ENCODE measurements at places on chromosomes 2 and 18. TPM values are rescaled to one million over a fixed set of nuclear protein-coding genes. Genes with fewer than 3 reads are reported as not detected.

CTAGE1 gene
- total RNA-seq: not detected

GRCh38 chr2:28447086-28447485 is 48.8 kb upstream of the PLB1 start:
- H3K4me3 ChIP-seq: no peak overlapping the region
- H3K36me3 ChIP-seq: no peaks in the 10 kb centered on the region
- no peaks in the 10 kb centered on the region for H3K27me3 ChIP-seq
- peaks cover 63% of the 10 kb centered on the region for H3K4me1 ChIP-seq
- no peak for DNase-seq
- H3K27ac ChIP-seq: peak overlapping the region; percentile 80

DNA sequence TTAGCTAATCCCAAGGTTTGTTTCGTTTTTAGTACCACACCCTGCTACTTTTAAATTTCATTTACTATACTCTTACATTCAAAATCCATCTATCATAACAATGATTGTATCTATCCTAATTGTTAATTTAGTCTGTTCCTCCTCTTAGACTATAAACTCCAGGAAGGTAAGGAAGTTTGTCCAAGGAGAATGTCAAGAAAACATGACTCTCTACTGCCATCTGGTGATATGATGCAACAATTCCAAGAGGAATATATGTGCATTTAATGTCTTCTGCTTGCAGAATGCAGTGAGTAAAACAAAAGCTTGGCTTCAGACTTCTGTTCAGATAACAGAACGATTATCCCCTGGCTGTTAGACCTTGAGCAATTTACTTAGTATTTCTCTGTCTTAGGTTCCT is 1267.1 kb downstream of the LRP1B start:
- DNase-seq: peak; percentile 76

DNA sequence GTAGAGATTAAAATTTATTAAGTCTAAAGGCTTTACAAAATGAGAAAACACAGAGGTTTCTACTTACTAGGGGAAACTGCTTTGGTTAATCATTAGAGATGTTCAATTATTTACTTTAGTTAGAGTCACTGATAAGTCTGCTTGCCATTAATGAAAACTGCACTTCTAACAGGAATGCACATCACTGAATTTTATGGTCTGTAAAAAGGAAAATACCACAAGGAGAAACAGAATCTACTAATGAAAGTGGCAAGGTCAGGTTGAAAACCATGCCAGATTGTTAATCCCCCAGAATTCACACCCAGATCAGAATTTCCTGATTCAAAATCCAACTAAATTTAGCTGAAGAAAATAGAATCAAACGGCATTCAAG is 90.5 kb upstream of the GRB14 start:
- no peaks in the 10 kb centered on the region for H3K27me3 ChIP-seq
- peaks cover 21% of the 10 kb centered on the region for H3K4me1 ChIP-seq
- no peak overlapping the region for H3K27ac ChIP-seq
- no peak overlapping the region for H3K4me3 ChIP-seq
- H3K36me3 ChIP-seq: no peaks in the 10 kb centered on the region

CLEC4F gene
- not detected for total RNA-seq

GRCh38 chr2:173982918-173983317 is 17.7 kb upstream of the SP3 start:
- H3K4me3 ChIP-seq: no peak overlapping the region
- DNase-seq: no peak
- H3K36me3 ChIP-seq: no peaks in the 10 kb centered on the region
- H3K27ac ChIP-seq: no peak overlapping the region
- peaks cover 16% of the 10 kb centered on the region for H3K4me1 ChIP-seq

- peaks cover 4% of the 10 kb centered on the region for H3K4me1 ChIP-seq
- no peaks in the 10 kb centered on the region for H3K36me3 ChIP-seq
- no peak overlapping the region for H3K4me3 ChIP-seq
- peaks cover 18% of the 10 kb centered on the region for H3K27me3 ChIP-seq
- DNase-seq: no peak
These were observed 10.3 kb downstream of the SCN1A start for GRCh38 chr2:166117491-166117890.

UGT1A5 gene
- not detected for total RNA-seq

DNA sequence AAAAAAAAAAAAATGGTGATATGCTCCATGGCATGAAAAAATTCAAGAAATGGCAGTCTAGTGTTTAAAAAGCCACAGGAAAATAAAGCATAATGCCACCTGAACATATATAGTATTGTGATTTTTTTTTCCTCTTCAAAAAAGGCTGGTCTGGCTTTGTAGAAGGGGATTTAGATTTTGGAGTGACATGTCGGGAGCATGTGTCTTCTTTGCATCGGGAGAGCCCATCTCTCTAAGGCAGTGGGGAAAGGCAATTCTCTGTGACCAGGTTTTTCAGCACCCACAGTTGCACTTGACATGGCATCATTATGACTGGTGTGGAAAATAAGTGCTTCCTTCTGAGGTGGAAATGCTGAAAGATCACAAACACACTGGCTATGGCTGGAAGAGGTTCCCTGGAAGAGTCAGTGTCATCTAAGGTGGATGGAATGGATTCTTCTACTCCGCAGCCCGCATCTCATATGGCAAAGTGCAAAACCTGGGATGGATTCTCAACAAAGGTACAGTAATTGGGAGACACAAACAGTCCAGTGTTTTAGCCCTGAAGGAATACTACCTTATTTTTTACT is 172.5 kb downstream of the AGAP1 start:
- peak; percentile 80 for DNase-seq
- no peaks in the 10 kb centered on the region for H3K27me3 ChIP-seq
- H3K36me3 ChIP-seq: no peaks in the 10 kb centered on the region
- peak overlapping the region; percentile 42 for H3K27ac ChIP-seq

DNA sequence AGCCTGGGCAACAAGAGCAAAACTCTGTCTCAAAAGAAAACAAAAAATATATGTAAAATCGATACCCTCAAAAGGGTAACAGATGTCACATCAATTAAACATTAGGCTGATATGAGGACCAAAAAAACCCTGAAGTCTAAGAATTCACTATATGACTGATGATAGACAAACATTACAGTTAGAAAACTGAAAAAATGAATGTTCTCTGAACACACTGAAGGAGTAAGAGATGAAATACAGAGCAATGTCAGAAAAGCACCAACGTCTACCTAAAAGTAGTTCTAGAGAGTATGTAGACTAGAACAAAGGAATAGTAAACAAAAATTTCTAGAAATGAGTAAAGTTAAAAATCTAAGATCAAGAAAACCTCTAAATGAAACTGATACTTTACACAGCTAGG is 81.9 kb downstream of the SLC66A3 start:
- no peaks in the 10 kb centered on the region for H3K27me3 ChIP-seq
- no peak overlapping the region for H3K27ac ChIP-seq
- peaks cover 6% of the 10 kb centered on the region for H3K36me3 ChIP-seq
- H3K4me1 ChIP-seq: peaks cover 7% of the 10 kb centered on the region

- DNase-seq: no peak
- no peaks in the 10 kb centered on the region for H3K27me3 ChIP-seq
- H3K4me1 ChIP-seq: peaks cover 15% of the 10 kb centered on the region
These were observed 51.5 kb downstream of the CDC42EP3 start for GRCh38 chr2:37619959-37620300.

- no peaks in the 10 kb centered on the region for H3K27me3 ChIP-seq
- DNase-seq: peak; percentile 81
- H3K36me3 ChIP-seq: no peaks in the 10 kb centered on the region
- peak overlapping the region; percentile 67 for H3K27ac ChIP-seq
These were observed 124.0 kb downstream of the OSBPL1A start for GRCh38 chr18:24273596-24273995.

TANK gene
- total RNA-seq: 23.7 TPM

GRCh38 chr2:74817304-74817675 is 16.6 kb upstream of the HK2 start:
- no peak overlapping the region for H3K4me3 ChIP-seq
- H3K36me3 ChIP-seq: no peaks in the 10 kb centered on the region
- H3K27ac ChIP-seq: no peak overlapping the region

Data from PC-3 (cell line).